ENCODE measurements at places on chromosomes 2 and 18. TPM values are rescaled to one million over a fixed set of nuclear protein-coding genes. Genes with fewer than 3 reads are reported as not detected.

BMP10 gene
- not detected for total RNA-seq

REG3A gene
- total RNA-seq, result not detected

DNA sequence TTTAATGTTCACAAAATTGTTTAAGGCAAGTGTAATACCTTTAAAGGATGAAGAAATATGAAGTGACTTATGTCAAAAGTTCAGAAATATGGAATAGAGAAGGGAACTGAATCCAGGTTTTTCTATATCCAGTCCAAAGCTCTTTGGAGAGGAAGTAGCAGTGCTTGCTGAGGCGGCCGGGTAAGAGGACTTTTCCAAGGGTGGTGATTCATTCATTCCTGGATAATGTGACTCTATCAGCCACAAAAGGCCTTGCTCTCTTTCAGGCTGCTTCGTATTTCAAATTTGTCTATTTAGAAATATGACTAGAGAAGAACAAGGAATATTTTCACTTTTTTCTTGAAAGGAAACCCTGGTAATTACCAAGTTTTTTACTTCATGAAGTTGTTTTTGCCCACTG is 830.1 kb upstream of the ZEB2 start:
- peak; percentile 8 for DNase-seq

DNA sequence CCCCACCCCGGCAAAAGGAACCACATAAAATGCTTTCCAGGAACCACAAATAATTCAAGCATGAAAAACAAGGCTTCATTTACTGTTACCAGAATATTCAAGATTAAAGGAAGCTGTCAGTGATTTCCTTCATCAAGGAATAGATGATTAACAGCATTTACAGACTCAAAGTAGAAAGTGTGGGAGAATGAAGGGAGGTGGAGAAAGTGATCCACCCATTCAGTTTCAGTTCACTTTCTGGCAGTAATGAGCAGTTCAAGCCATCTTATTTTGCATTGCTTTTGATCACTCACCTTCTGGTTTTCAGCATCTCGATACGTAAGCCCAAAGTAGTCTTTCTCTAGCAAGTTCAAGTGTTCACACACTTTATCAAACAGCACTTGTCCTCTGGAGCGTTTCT is 99.0 kb downstream of the EPB41L3 start:
- no peak for DNase-seq
